Activated naive CD4-positive, alpha-beta T cell treated with anti-CD3 and anti-CD28 coated beads, Interleukin-2, amount 10 ng/mL, durations not matched to agents 7 days and 5 days (primary cell): ENCODE measurements at places on chromosomes 6 and 20.
A peak's percentile ranks its signal among the peaks of the same experiment; 100 is the strongest.

DNA sequence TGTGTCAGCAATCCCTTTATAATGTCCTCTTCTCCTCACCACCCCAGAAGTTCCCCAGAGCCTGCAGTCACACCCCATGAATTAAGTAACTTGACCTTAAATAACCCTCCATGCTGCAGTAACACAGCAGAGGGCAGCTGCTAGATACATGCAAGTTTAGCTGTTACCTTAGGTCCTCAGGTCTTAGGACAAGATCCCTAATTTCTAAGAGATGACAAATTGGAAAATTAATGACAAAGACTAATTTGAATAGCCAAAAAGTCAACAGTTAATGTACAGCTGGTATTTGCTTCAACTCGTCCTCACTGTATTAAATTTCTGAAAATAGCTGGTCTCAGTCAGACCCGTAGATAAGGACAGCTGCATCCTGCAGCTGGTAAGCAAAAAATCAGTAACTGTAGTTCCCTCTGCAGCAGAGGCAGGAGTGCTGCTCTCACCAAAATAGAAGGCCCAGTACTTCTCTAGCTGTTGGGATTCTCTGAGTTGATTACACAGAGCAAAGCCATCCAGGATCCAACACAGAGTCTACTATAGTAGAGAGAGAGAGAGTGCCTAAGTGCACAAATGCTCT lies 62.4 kb downstream of the TNFRSF21 start:
- H3K4me1 ChIP-seq: peaks cover 20% of the 10 kb centered on the region
- H3K36me3 ChIP-seq: no peaks in the 10 kb centered on the region
- no peak overlapping the region for H3K27ac ChIP-seq
- no peak for DNase-seq

- H3K4me1 ChIP-seq: no peaks in the 10 kb centered on the region
- no peak overlapping the region for H3K27ac ChIP-seq
These were observed 28.8 kb downstream of the PTPRT start for GRCh38 chr20:43160941-43161340.

DNA sequence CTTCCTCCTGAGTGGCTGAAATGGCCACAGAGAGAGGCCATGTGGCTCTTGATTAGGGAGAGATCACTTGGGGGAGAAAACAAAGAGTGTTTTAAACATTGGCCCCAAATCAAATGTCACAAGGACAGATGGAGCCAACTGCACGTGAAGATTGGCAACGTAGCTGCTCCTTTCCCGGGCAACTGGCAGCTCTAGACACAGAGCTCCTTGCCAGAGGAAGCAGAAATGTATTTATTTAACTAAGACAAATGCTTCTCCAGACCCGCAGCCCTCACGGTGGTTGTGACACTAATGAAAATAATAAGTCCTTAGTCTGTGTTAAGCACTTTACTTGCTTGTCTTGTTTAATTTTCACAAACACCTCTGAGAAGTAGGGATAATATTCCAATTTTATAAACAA lies 49.6 kb upstream of the DSN1 start:
- H3K27me3 ChIP-seq: peaks cover 17% of the 10 kb centered on the region
- no peak for DNase-seq
- H3K36me3 ChIP-seq: no peaks in the 10 kb centered on the region
- peaks cover 12% of the 10 kb centered on the region for H3K4me1 ChIP-seq
- no peak overlapping the region for H3K4me3 ChIP-seq

- peaks cover 33% of the 10 kb centered on the region for H3K27me3 ChIP-seq
- H3K36me3 ChIP-seq: peaks cover 26% of the 10 kb centered on the region
- peak; percentile 81 for DNase-seq
- peak overlapping the region; percentile 88 for H3K4me3 ChIP-seq
- H3K27ac ChIP-seq: peak overlapping the region; percentile 80
These were observed 590 bp downstream of the SLCO4A1 start for GRCh38 chr20:62642666-62643520.

DNA sequence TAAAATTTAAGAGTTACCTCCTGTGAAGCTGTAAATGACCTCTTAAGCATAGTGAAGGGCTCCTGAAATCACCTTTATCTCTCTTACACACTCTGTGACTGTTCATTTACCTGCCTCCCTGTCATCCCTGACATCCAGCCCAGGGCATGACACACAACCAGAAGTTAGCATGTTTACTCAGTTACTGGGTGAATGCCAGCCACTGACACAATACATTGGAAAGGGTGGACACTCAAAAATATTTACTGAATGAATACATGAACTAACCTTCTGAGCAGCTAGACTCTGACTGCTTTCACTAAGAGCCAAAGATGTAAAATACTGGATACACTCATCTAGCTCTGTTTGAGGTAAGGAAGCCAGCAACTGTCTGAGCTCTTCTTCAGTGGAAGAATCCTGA lies 25.3 kb downstream of the SERAC1 start:
- DNase-seq: no peak
- H3K36me3 ChIP-seq: peaks cover 23% of the 10 kb centered on the region
- H3K27me3 ChIP-seq: no peaks in the 10 kb centered on the region
- peaks cover 5% of the 10 kb centered on the region for H3K4me1 ChIP-seq
- H3K27ac ChIP-seq: no peak overlapping the region

DNA sequence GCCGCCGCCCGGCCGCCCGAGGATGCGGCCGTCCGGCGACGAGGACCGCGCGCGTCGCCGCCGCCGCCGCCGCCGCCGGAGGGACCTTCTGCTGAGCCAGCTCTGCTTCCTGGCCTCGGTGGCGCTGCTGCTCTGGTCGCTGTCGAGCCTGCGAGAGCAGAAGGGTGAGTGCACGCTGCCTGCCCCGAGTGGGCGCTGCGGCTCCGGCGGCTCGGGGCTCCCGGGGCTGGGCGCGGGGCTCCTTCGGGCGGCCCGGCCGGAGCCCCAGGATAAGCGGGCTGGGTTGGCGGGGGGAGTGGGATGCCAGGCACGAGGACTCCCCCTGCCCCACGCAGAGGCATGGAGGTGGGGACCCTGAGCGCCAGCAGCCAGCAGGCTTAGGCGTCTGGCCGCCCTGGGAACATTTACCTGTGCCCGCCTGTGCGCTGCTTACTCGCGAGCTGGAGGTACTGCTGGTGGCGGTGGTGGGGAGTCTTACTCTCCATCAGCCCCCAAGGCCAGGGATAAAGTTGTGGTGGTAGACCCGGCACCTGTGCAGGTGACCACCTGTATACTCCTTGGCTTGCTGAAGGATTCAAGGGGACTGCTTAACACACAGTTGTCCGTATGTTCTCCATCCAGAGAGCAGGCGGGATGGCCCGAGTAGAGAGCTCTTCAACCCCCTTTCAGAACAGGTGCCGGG lies 520 bp downstream of the SLC24A3 start:
- H3K27ac ChIP-seq: no peak overlapping the region
- H3K4me1 ChIP-seq: no peaks in the 10 kb centered on the region
- H3K36me3 ChIP-seq: no peaks in the 10 kb centered on the region
- H3K27me3 ChIP-seq: peaks cover 49% of the 10 kb centered on the region

- peaks cover 58% of the 10 kb centered on the region for H3K27me3 ChIP-seq
- DNase-seq: no peak
- H3K4me3 ChIP-seq: no peak overlapping the region
- H3K27ac ChIP-seq: no peak overlapping the region
- no peaks in the 10 kb centered on the region for H3K36me3 ChIP-seq
These were observed 10.5 kb downstream of the NCR2 start for GRCh38 chr6:41345901-41346300.

DNA sequence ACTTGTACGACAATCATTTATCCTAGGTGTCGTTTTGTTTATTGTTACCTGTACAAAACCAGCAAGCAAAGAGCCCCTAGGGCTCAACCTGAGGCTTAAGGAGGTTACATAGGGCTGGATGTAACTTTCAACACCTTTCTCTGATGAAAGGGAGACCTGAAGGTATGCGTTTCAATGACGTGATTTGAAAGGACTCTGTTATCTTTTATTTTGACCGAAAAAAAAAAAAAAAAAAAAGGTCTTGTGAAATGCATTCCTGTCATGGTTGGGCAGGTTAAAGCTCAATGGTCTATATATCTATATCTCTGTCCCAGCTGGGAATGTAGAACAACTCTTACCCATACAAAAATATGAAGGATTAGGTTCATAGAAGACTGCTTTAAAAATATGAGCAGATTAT lies 78.7 kb upstream of the SASH1 start:
- no peaks in the 10 kb centered on the region for H3K4me1 ChIP-seq
- peaks cover 18% of the 10 kb centered on the region for H3K27me3 ChIP-seq
- H3K27ac ChIP-seq: no peak overlapping the region

GRCh38 chr20:45072066-45072465 lies 28.9 kb downstream of the KCNS1 start:
- H3K27ac ChIP-seq: no peak overlapping the region
- H3K4me3 ChIP-seq: no peak overlapping the region
- H3K27me3 ChIP-seq: no peaks in the 10 kb centered on the region
- no peak for DNase-seq

- no peak overlapping the region for H3K27ac ChIP-seq
- no peak for DNase-seq
- H3K36me3 ChIP-seq: no peaks in the 10 kb centered on the region
- peaks cover 21% of the 10 kb centered on the region for H3K4me1 ChIP-seq
- H3K4me3 ChIP-seq: no peak overlapping the region
These were observed 13.9 kb upstream of the SIRPA start for GRCh38 chr20:1881240-1881835.

DNA sequence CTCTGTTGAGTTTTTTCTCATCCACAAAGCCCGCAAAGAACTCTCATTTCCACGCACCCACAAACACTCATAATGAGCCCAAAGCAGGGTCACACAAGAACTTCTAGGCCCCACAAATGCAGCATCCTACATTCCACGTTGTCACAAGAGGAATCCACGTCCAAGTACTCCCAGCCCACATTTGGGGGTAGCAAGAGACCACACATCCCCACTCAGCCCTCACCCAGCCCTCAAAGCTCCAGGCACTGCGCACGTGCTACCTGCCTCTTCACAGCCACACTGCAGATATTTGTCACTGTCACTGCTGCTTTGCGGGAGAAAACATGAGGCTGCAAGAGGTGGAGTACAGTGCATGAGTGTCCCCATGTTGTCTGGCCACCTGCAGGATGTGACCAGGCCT lies 187.6 kb upstream of the CDYL start:
- no peak overlapping the region for H3K4me3 ChIP-seq
- no peak for DNase-seq
- H3K36me3 ChIP-seq: no peaks in the 10 kb centered on the region
- H3K27me3 ChIP-seq: no peaks in the 10 kb centered on the region

GRCh38 chr6:9335431-9335830 lies 900.1 kb upstream of the SLC35B3 start:
- no peak overlapping the region for H3K27ac ChIP-seq
- H3K27me3 ChIP-seq: no peaks in the 10 kb centered on the region
- H3K36me3 ChIP-seq: no peaks in the 10 kb centered on the region
- no peak for DNase-seq

- H3K36me3 ChIP-seq: no peaks in the 10 kb centered on the region
- H3K27me3 ChIP-seq: no peaks in the 10 kb centered on the region
- no peak overlapping the region for H3K27ac ChIP-seq
- no peak overlapping the region for H3K4me3 ChIP-seq
- DNase-seq: no peak
These were observed 471.8 kb upstream of the AGPAT4 start for GRCh38 chr6:161745594-161746141.

DNA sequence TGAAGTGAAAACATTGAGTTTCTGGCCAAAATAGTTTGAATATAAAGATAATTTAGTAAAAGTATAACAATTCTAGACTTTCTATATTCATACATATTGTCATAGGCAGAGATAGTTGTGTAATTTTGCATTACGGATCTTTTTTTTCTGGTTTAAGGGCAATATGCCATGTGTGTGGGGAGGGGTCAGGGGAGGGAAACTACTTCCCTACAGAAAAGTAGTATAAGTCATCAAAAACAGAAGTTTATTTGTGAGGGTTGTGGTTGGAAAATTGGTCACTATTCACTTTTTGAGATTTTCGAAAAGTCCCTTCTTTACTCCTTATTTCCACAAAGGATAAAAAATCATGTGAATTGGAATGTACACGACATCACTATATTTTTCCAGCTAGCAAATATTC lies 288.2 kb upstream of the PREP start:
- H3K4me3 ChIP-seq: no peak overlapping the region
- no peaks in the 10 kb centered on the region for H3K4me1 ChIP-seq
- H3K27me3 ChIP-seq: peaks cover 15% of the 10 kb centered on the region
- no peak for DNase-seq

DNA sequence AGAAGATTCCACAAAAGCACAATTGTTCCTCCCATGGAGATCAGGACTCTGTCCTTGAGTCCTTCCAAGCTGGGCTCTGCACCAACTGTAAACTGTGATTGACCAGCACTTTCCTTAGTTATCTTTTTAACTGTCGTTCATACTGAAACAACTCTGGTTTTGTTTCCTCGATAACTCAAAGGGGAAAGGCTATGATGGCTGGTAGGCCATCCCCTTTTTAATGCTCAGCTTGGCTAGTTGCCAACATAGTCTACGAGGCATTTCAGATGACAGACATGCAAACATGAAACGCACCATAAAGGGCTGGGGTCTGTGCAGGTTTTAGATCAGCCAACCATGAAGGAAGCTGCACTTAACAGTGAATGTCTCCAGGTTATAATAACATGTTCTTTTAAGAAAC lies 497.1 kb upstream of the ARID1B start:
- H3K36me3 ChIP-seq: no peaks in the 10 kb centered on the region
- H3K27me3 ChIP-seq: no peaks in the 10 kb centered on the region
- DNase-seq: no peak
- H3K4me3 ChIP-seq: no peak overlapping the region
- no peaks in the 10 kb centered on the region for H3K4me1 ChIP-seq
- no peak overlapping the region for H3K27ac ChIP-seq

DNA sequence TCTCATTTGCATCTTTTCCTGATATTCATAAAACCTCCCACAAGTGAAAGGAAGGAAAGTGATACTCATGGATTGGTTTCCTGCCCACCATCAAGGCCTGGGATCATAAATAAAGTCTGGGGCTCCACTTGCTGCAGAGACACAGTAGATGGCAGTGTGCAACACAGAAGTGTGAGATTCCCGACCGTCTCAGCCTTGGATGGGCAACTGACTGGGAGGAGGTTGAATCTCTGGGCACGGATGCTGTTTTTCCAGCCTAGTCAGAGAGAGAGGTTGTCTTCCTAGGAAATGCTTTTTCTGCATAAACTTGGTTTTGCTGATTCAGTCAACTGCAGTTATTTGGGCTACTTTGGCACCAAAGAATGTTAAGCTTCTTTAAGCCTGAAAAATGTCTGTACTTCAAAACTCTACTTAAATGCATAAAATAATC lies 9.9 kb upstream of the RFPL4B start:
- H3K4me1 ChIP-seq: no peaks in the 10 kb centered on the region
- peaks cover 12% of the 10 kb centered on the region for H3K27me3 ChIP-seq
- H3K27ac ChIP-seq: no peak overlapping the region
- no peak for DNase-seq

DNA sequence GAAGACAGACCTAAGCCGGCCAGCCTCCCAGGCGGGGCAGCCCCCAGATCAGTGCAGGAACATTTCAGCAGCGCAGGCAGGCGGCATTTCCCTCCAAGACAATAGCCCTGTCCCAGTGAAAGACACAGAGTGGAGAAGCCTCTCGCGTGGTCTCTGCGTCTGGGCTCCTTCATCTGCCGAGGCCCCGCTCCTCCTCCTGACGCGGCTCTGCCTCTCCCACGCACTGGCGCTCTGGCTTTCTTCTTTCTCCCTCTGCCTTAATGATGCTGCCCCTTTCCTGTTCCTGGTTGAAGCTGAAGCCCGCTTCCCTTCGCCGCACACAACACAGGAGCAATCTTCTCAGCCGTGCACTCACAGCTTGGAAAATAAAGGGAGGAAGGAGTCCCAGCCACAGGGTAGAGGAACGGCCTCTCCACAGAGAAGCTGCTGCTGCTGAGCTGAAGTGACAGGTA lies 347.5 kb downstream of the CDH4 start:
- no peaks in the 10 kb centered on the region for H3K27me3 ChIP-seq
- no peak for DNase-seq
- no peak overlapping the region for H3K4me3 ChIP-seq
- H3K27ac ChIP-seq: no peak overlapping the region
- no peaks in the 10 kb centered on the region for H3K36me3 ChIP-seq
